ENCODE measurements at places on chromosomes 11 and 22.

- no peak for DNase-seq
Observed at GRCh38 chr11:46588915-46589314, 4.9 kb downstream of the AMBRA1 start.

DNA sequence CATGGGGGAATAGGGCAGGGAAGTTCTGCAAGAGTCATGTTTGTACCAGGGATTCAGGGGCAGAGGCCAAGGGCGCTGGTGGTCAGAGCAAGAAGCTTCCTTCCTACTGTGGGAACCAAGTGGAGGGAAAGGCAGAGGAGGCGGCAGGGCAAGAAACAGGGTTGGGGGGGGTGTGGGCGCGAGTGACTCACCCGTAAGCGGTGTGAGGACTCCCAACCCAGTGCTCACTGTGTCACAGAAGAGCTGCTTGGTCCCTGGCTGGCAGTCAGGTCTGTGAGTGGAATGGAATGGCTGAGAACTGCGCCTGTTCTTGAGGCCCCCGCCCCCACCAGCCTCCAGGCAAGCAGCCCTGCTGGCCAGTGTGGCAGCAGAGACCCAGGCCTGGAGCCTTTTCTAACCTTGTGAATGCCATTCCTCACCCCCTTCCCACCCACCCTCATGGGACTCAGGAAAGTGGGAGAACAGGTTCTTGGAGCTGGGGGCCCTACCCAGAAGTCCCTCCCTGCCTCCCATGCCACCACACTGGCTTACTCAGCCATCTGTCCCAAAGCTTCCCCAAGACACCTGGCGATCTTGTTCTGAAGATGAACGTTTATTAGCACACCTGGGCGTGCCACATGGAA, 4.7 kb downstream of the LRRC10B start:
- no peak for DNase-seq

- no peak for DNase-seq
Observed at GRCh38 chr22:46865052-46865434, 102.6 kb downstream of the TBC1D22A start.

DNA sequence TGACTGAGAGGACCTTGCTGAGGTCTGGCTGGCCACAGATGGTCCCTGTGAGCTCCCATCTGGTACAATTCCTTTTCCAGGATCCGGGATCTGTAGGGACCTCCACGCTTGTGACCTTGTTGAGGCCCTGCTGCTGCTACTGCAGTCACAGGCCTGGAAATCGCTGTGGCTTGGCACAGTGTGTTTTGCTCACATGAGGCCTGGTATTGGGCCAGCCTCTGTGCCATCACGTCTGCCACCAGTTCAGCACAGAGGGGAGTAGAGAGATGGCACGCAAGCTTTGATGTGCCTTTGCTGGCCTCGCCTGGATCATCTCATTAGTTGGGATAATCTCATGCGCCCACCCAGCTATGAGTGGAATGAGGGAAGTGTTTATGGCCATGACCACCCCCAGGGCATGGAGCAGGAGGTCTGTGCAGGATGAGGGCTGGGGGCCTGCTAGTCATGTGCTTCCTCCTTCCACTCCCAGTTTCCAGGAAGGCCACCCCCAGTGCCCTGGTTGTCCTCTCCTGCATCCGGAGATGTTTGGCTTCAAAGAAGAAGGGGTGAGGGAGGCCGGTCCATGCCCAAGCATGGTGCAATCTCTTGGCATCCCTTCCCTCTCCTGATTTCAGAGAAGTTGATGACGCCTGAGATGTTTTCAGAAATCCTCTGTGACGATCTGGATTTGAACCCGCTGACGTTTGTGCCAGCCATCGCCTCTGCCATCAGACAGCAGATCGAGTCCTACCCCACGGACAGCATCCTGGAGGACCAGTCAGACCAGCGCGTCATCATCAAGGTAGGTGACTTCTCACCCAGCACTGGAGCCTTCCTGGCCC, 22.4 kb downstream of the DERL3 start:
- no peak for DNase-seq

- DNase-seq, result peak; percentile 25
Observed at GRCh38 chr22:45934659-45935341, 42.2 kb downstream of the WNT7B start.

- no peak for DNase-seq
Observed at GRCh38 chr11:2484576-2485125, 39.8 kb downstream of the KCNQ1 start.

GRCh38 chr11:130782361-130783222, 133.7 kb downstream of the SNX19 start:
- no peak for DNase-seq

DNA sequence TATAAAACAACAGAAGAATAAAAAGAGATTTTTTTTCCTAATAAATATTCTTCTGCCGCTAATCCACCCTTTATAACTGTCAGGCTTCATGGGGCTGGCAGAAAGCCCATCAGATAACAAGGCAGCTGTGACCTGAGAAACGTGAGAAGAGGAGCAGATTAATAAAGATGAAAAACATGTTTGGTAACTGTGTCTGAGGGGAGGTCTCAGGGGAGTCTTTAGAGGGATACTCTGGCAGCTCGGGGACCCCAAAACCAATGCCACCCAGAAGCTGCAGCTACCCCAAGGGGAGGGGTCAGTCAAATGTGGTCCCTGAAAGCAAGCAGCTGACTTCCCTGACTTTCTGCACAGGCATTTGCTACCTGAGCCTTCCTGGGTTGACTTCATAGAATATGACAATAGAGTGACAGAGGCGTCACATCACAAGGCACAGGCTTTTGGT, 48.4 kb upstream of the POU2AF1 start:
- peak; percentile 87 for DNase-seq

DNA sequence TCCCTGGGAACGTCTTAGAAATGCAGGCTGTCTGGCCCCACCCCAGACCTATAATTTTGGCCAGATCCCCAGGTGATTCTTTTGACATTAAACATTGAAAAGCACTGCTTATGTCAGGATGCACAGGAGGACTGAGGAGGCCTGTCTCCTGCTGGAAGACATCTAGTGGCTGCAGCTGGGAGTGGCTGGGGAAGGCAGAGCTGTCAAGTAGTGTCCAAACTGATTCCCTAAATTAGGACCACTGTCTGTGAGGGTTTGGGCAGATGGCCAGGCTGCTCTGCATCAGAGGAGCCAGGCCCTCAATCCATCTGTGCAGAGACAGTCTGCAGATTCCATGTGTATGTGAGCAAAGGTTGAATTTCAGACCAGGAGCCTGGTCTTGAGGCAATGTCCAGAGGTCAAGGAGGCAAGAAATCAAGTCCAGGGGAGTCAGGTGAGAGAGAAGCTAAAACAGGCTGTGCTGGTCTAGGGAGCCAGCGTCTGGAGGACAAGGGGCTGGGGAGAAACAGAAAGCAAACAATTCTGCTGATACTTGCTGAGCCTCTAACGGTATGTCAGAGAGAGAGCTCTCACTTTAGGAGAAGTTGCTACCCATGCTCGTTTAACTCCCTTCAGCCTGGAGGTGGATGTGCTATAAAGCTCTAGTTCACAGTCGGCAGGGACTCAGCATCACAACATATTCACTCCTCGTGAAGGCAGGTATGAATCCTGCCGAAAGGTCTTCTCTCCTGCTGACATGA, 15.3 kb upstream of the SYTL2 start:
- no peak for DNase-seq

DNA sequence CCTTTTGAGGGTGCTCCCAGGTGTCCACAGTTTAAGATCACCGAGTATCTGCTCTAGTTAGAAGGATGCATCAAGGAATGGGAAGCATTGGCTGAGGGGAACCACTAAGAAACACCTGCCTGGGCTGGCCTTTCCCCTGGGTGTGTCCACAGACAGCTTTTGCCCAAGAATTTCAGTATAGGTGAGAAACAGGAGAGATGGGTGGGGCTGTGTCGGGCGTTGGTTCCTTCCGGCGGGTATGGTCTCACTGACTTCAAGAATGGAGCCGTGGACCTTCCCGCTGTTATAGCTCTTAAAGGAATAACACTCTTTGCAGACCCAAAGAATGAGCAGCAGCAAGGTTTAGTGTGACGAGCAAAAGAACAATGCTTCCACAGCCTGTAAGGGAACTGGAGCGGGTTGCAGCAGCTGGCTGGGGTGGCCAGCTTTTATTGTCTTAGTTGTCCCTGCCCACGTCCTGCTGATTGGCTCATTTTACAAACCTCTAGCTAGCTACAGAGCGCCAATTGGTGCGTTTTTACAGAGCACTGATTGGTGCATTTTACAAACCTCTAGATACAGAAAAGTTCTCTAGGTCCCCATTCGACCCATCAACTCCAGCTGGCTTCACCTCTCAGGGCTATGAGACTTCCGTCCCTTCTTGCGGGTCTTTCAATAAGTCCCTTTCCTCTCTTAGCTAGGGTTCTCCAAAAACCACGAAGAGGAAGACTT, 2.4 kb downstream of the FADS1 start:
- peak; percentile 43 for DNase-seq

DNA sequence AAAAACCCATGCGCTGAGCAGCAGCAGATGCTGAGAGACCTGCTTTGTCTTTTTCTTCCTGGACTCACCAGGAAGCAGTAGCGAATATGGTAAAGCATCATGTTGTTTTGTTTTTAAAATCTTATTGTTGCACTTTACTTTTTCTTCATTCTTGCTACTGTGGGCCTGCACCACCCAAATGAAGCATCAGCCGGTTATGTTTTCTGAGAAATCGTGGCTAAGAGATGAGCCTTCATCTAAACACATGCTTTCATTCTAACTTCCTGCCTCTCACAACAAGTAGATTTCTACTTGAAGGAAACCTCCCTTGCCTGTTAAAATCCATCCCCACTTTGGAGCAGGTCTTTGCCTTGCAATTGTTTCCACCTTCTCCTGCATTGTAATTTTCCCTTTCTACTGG, 1025.9 kb downstream of the NTM start:
- no peak for DNase-seq

GRCh38 chr22:33971561-33971961, 51.3 kb upstream of the LARGE1 start:
- DNase-seq, result no peak

DNA sequence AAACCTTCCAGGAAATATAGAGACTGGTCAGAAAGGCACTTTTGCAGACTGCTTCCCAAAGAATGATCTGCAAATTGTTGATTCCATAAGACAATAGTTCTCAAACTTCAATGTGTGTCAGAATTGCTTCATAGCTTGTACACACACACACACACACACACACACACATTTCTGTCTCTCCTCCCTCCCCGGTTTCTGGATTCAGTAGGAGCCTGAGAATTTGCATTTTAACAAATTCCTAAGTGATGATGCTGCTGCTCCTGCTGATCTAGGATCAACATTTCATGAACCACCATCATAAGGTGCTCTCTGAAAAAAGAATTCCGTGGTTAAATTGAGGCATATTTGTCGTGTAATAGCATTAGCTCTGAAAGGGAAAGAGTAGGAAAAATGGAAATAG, 35.3 kb upstream of the FZD4 start:
- no peak for DNase-seq

DNA sequence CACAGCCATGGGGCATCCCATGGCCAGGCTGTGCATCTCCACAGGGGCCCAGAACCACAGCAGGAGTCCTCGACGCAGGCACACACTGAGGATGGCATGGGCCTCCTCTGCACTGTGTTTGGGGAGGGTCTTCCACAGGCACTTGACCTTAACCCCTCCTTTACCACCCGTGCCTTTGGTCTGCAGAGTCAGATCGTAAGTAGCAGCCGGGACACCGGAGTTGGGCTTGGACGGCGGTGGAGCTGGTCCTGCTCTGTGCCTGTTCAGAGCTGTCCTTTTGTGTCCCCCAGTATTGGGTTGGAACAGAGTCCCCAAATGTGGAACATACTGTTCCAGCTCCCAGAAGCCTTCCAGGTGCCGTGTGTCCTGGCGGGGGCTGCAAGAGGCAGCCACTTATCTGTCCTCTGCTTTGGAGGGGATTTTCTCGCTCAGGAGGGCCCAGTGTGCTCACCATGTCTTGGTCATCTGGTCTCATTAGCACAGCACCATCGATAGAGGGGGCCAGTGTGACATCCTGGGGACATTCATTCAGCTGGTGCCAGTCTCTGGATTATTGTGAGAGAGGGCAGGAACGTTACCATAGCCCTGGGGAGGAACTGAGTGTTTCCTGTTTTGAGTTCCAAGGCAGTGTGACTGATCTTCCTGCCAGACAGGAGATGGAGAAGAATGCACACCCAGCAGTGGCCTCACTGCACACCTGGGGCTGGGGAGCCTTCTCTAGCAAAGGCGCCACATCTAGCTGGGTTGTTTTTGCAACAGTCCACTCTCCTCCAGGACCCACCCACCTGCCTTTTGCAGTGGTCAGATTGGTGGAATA, 12.4 kb downstream of the CRELD2 start:
- DNase-seq, result peak; percentile 50

- no peak for DNase-seq
Observed at GRCh38 chr11:70089631-70090030, 11.5 kb downstream of the ANO1 start.

- no peak for DNase-seq
Observed at GRCh38 chr22:19604711-19605268, 80.6 kb upstream of the CLDN5 start.

- no peak for DNase-seq
Observed at GRCh38 chr22:49373801-49374226, 453.9 kb downstream of the BRD1 start.

DNA sequence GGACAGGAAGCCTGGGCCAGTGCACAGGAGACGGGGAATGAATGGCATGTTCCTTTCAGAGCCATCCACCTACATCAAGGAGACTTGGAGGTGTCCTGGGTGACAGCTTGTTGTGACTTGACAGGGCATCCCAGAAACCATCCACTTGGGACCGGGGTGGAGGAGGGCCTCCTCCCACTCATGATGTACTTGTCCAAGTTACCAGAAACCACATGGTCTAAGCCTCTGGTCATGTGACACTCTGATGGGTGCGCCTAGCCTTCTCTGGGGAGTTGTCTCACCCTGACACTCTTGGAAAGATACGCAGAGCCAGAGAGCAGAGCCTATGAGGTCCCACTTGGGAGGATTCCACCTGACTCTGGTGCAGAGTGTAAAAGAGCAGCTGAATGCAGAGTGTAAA, 21.6 kb upstream of the FXYD6 start:
- DNase-seq, result no peak

DNA sequence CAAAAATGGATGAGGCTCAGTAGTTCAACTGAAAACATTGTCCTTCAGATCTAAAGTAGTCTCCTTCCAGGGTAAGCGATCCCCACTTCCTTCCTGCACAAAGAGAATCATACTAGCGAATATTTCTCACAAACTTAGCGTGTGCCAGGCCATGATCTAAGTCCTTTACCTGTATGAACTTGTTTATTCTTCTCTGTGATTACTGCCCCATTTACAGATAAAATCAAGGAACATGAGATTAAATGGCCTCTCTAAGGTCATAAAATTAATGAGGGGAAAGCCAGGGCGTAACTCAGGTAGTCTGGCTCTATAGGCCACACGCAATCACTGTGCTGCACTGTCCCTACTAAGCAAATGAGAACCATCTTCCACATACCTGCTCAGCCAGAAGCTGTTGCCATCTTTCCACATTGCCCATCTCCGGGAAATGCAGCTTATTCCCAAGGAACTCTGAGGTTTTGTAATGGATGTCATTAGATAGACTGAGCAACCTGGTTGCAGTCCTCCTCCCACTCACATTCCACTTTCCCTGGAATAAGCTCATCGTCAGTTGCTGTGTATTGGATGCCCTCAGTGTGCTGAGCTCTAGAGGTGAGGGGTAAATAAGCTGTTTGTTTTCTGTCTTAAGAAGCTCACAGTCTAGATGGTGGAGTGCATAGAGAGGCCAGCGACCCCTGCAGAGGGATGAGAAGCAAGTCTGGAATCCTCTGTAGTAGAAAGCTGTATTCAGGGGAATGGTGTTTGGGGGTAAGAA, 146.3 kb downstream of the SNX19 start:
- DNase-seq, result no peak

Measured in NCI-H2081 (cell line).